Nucleus accumbens (tissue), 56 donors: ENCODE measurements at places on chromosomes 5 and 9.

DNA sequence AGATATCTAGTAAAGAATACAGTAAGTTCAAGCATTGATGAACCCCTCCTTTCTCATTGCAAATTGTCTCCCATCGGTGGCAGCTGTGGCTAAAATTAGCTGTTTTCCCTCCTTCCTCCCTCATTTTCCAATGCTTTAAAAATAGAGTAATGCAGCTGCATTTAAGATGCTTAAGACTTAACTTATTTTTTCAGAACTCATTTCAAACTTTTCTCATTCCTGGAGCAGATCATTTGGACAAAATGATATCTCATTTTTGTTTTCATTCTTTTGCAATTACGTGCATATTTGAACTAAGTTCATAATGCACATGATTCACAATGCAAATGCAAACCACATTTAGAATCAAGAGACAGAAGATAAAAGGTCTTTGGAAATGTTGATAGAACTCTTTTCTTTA lies 14.6 kb downstream of the HSPB3 start:
- no peak for DNase-seq

- DNase-seq: no peak
Measured at GRCh38 chr9:79581794-79582193, 10.0 kb downstream of the TLE4 start.

GRCh38 chr9:95103281-95103771 lies 214.2 kb downstream of the FANCC start:
- DNase-seq: no peak

GRCh38 chr5:81214848-81215247 lies 18.3 kb upstream of the CKMT2 start:
- DNase-seq: no peak

- DNase-seq: no peak
Measured at GRCh38 chr5:102596113-102596512, 97.3 kb upstream of the SLCO6A1 start.

GRCh38 chr5:167870055-167870454 lies 421.4 kb upstream of the WWC1 start:
- DNase-seq: no peak

DNA sequence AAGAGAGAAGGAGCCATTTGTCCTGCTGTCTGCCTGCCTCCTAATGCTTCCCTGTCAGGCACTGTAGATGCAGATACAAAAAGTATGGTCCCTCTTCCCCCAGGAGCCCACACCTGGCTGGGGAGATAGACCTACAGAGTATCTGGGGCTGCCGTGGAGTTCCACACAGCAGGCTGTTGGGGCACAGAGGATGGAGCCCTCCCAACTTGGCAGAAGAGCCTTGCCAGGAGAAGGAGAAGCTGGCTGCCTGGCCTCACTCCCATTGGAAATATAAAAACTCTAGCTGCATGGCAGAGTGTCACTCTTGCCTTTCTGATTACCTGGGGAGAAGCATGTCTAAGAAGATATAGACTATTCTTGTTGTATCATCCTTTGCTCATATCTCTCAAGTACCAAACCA lies 160.4 kb downstream of the FSTL4 start:
- DNase-seq: no peak

DNA sequence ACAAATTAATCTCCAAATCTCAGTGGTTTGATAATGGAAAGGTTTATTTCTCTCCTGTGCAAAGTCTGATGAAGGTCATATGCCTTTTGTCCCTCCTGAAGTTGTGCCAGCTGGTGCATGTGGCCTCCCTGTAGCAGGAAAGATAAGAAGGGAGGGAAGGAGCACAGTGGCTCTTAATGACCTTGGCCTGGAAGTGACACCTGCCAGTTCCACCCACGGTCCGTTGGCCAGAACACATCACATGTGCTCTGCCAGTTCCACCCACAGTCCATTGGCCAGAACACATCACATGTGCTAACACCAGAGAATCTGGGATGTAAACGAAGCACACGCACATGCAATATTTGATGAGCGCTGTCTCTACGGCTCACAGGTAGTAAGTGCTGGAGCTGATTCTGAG lies 130.9 kb downstream of the DOCK2 start:
- DNase-seq: no peak

GRCh38 chr5:145931718-145932117 lies 4.7 kb upstream of the SH3RF2 start:
- DNase-seq: no peak
